ENCODE measurements at places on chromosomes 1 and 21.

DNA sequence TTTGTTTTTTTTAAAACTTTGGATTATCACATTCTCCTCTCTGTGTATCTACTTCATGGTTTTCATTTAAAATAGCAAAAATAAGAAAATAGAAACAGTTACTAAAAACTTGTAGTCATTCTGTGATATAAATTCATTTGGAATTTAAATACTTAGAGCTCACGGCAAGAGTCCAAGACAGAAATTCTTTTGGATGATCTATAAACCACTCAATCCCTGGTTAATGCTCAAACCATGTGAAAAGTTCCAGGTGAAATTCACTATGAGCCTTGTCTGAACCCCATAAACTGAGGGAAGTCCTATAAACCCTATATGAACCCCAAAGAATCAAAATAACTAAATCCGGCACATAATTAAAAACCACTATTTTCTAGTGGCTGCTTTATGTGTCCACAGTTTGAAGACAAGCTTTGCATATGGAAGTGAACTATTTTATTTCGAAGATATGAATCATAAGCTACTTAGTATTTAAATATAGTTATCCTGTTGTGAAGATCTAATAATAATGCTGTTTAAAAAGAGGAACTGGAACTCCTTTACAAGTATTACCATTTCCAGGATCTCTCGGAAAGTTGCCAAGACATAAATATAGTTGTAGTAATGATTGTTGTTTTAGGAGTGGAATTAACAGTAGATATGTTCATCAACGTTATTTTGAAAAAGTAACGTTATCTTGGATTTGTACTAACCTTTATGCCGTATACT, 163.5 kb downstream of the NFIA start:
- no peak for DNase-seq

GRCh38 chr1:9438431-9439073, 100.7 kb upstream of the SLC25A33 start:
- no peak for DNase-seq

DNA sequence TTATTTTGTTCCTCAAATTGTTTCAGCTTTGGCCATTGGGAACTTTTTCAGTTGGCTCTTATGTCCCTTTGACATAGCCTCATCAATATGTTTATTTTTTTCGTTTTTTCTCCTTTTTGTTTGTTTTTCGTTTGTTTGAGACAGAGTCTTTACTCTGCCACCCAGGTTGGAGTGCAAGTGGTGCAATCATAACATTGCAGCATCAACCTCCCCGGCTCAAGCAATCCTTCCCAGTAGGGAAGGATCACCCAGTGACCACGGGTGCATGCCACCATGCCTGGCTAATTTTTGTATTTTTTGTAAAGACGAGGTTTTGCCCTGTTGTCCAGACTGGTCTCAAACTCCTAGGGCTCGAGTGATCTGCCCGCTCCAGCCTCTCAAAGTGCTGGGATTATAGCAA, 8.1 kb downstream of the POLR3GL start:
- no peak for DNase-seq

DNA sequence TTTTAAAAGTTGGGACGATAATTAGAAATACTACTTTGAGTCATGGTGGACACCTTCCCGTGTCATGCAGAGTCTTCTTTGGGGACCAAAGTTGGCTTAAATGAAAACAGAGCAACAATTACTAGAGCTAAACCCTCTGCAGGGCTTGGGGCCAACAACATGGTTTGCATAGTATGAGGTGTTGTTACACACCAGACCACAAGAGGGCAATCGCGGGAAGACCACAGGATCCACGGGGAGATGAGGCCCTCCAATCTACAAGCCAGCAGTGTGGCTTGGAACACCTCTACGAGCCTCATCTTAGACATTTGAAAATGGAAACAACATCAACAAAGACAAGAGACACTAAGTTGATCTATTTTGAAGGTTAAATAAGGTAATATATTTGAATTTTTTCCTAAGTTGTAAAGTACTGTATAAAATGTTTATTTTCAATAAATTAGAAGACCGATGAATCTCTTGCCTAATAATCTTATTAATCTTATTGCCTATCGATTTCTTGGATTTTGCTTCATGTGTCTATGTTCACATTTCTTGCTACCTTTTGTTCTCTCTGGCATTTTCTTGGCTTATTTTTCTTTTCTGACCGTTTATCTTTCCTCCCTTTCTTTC, 8.2 kb upstream of the SMCP start:
- DNase-seq, result peak; percentile 74

GRCh38 chr1:77310924-77311323, 29.1 kb downstream of the AK5 start:
- DNase-seq, result no peak

GRCh38 chr1:61081686-61082310, 563 bp upstream of the NFIA start:
- DNase-seq, result peak; percentile 67

DNA sequence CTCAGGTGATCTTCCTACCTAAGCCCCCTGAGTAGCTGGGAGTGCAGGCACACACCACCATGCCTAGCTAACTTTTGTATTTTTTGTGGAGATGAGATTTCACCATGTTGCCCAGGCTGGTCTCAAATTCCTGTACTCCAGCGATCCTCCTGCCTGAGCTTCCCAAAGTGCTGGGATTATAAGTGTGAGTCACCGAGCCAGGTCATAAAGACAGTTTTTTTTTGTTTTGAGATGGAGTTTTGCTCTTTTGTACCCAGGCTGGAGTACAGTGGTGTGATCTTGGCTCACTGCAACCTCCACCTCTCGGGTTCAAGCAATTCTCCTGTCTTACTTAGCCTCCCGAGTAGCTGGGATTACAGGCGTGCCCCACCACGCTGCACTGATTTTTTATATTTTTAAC, 42.1 kb downstream of the KIF1B start:
- no peak for DNase-seq

DNA sequence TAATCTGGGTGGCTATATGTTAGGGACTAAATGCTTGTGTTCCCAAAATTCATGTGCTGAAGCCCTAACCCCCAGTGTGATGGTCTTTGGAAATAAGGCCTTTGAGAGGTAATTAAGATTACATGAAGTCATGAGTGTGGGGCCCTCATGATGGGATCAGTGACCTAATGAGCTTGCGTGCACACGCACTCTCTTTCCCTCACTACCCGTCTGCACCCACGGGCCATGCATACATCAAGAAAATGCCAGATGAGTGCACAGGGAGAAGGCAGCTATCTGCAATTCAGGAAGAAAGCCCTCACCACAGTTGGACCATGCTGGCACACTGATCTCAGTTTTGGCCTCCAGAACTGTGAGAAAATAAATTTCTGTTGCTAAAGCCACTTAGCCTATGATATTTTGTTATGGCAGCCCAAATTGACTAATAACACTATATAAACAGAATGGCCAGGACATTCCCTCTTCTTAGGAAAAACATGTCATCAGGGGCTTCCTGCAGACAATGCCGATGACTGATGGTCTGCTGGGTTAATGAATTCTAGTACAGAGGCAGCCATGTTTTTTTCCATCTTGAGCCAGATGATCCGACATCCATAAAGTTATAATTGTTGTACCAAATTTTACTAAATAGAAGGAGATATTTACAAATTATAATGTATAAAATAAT, 18.1 kb upstream of the MYOG start:
- no peak for DNase-seq
